ENCODE measurements at places on chromosomes 13 and 19.

DNA sequence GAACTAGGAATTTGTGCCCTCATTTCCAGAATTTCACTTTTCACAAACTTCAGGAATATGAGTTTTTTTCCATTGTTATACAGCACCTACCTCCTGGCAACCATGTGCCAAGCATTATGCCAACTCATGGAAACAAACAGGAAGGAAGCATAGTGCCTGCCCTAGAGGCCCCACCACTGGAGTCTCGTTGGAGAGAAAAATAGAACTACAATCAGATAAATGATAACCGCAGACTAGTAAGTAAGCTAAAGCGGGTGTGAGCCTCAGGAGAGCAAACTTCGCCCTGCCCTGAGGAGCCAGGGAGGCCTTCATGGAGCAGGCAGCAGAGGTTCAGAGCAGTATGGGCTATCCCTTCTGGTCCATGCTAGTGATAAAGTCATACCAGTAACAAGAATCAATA, 75.9 kb downstream of the FRY start:
- no peak for DNase-seq

GRCh38 chr19:31154021-31154420, 195.2 kb downstream of the TSHZ3 start:
- DNase-seq = no peak

- no peak for DNase-seq
Measured at GRCh38 chr13:26941345-26942174, 181.0 kb upstream of the GPR12 start.

DNA sequence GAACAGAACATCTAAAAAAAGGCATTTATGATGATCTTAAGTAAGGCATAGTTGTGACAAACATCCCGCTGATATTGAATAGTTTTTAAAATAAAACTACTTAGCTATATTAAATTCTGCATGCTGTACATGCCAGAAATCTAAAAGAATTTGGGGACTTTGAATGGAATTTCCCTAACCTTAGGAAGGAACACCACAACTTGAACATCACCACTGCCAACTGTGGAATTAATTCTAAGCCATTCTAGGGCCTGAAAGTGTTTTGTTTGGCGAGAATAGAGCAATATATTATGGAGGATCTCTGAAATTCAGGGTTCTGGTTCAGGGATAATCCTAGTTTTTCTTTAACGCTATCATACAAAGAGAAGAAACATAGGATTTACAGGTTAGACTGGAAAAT, 17.8 kb upstream of the LATS2 start:
- DNase-seq = no peak

GRCh38 chr19:53871454-53871853, 3.8 kb downstream of the MYADM start:
- no peak for DNase-seq

DNA sequence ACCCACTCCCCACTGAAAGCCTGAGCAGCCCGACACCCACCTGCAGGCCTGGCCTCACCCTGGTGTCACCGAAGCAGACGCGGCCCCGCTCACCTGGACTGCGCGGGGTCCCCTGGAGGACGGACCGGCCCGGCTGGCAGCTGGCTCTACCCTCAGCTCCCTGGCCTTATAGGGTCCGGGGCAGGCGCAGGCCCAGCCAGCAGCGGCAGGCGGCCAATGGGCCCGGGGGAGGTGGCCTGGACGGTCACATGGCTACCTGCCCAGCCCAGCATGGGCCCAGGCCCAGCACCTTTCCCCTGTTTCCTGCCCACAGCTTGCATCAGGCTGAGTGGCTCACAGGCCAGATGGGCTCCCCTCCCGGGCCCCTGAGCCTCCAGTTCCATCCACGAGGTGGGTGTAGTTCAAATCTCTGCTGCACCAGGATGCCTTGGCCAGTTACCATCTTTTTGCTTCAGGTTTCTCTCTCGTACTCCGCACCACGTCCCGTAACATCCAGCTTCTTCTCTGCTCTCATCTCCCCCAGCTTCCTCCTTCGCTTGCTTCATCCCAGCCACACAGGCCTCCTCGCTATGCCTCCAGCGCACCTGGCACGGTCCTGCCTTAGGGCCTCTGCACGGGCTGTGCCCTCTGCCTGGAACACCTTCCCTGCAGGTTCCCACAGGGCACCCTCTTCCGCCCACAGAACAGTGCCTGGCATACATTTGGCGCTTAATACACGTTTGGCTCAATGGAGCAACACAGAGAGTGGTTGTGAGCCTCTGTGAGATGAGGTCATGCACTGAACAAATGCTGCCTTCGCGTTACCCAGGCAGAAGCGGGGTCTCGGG, at the start of gene PLIN4:
Gene PLIN4 (minus strand): TSS at position 142 of the 827 bp plus-strand sequence. CDS start 214 bp downstream, outside the sequence.
- no peak for DNase-seq

DNA sequence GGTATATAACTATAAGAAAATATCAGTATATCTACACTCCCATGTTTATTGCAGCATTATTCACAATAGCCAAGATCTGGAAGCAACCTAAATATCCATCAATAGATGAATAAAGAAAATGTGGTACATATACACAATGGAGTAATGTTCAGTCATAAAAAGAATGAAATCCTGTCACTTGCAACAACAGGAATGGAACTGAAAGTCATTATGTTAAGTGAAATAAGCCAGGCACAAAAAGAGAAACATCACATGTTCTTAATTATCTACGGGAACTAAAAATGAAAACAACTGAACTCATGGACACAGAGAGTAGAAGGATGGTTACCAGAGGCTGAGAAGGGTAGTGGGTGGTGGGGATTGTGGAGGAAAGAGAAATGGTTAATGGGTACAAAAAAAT, 665.2 kb downstream of the TBC1D4 start:
- peak; percentile 51 for DNase-seq

DNA sequence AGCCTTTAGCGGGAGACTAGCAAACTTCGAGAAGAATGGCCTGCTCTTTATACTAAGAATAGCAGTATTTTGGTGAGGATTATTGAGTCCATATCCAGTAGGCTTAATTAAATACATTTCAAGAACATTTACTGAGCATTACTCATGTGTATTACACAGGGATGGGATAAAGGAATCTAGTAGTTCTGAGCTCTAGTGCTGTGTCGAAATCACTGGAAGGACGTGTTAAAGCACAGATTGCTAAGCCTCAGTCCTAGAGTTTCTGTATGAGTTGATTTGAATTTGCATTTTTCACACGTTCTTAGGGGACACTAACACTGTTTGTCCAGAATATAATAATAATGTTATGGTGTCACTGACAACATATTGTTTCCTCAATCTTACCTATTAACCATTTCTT, 9.0 kb downstream of the ZNF302 start:
- DNase-seq = no peak

DNA sequence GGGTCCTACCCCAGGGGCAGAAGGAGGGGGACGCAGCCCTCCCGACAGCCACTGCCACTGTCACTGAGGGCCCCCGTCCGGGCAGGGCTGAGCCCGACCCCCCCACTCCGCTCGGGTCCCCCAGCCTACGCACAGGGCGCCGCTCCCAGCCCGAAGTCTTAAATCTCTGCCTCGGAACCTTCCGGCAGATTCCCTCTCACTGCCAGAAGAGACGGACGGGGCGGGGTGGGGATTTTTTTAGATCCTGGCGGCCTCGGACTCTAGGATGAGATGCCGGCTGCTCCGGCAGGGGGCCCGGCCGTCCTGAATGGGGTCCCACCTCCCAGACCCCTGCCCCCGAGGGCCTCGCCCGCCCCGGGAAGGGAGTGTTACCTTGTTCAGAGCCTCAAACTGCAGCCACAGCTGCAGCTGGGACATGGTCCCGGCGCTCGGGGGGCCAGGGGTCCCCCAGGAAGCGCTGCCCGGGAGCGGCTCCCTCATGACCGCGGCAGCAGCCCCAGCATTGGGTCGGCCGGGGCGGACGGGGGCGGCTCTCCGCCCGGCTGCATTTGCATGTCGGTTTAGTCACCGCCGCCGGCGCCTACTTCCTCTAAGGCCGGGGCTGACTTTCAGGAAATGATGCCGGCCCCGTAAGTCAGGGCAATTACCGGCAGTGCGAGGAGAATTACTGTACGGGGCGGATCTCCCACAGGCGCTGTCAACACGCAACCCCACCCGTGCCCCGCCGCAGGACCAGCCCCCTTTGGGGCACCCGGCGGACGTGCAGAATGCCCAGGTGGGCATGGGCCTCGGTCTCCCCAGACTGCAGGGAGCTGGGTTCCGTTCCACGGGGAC, 28.1 kb downstream of the GPX4 start:
- no peak for DNase-seq

- DNase-seq = no peak
Measured at GRCh38 chr13:31790992-31791391, 51.7 kb downstream of the RXFP2 start.

GRCh38 chr13:102870677-102871415, 25.0 kb downstream of the ERCC5 start:
- peak; percentile 58 for DNase-seq

DNA sequence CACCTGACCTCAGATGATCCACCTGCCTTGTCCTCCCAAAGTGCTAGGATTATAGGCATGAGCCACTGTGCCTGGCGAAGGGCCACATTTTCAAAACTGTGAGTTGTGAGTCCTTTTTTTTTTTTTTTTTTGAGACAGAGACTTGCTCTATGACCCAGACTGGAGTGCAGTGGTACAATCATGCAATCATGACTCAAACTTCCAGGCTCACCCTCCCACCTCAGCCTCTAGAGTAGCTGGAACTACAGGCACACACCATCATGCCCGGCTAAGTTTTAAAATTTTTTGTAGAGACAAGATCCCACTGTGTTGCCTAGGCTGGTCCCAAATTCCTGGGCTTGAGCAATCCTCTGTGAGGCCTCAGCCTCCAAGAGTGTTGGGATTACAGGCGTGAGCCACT, 3.8 kb upstream of the MYPOP start:
- DNase-seq = no peak

DNA sequence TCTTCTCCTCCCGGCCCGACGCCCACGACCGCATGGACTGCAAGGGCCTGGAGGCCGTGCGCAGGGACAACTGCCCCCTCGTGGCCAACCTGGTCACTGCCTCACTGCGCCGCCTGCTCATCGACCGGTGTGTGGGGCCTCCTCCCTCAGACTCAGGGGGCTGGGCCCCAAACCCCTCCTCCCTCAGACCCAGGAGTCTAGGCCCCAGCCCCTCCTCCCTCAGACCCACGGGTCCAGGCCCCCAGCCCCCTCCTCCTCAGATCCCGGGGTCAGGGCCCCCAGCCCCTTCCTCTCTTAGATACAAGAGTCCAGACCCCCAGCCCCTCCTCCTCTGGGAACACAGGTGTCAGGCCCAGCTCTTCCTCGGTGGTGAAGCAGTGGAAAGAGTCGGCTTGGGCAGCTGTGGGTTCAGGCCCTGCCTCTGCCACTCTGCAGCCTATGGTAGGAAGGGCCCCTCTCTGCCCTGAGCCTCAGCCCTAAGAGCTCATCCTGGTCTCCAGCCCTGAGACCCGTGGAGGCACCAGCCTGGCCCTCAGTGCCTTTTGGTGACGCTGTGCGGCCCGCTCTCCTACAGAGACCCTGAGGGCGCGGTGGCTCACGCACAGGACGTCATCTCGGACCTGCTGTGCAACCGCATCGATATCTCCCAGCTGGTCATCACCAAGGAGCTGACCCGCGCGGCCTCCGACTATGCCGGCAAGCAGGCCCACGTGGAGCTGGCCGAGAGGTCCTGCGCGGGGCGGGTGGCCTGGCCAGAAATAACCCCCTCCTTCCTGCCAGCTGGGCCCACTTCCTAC, 3.7 kb upstream of the SPIB start:
- DNase-seq = peak; percentile 36

GRCh38 chr13:77599351-77599750, 63.8 kb downstream of the SCEL start:
- no peak for DNase-seq

- DNase-seq = no peak
Measured at GRCh38 chr13:110261166-110262081, 45.5 kb downstream of the COL4A1 start.

DNA sequence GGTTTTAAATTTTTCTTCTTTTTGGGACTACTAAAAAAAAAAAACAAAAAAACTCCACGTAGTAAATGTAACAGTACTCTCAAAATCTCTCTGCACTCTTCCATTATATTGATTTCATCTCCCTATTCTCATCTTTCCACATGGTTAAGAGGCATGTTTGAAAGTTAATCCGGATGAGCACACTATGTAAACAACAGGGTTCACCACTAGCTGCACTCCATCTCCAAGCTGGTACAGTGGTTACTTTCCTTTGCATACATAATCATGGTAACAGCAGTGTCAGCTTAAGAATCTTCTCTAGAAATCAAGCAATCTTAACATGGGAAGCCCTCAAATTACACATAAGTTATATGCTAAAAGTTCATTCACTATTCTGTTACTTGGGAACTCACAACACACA, 92.6 kb downstream of the MIPEP start:
- no peak for DNase-seq

GRCh38 chr19:28420811-28421550, 792.0 kb downstream of the UQCRFS1 start:
- DNase-seq = no peak

DNA sequence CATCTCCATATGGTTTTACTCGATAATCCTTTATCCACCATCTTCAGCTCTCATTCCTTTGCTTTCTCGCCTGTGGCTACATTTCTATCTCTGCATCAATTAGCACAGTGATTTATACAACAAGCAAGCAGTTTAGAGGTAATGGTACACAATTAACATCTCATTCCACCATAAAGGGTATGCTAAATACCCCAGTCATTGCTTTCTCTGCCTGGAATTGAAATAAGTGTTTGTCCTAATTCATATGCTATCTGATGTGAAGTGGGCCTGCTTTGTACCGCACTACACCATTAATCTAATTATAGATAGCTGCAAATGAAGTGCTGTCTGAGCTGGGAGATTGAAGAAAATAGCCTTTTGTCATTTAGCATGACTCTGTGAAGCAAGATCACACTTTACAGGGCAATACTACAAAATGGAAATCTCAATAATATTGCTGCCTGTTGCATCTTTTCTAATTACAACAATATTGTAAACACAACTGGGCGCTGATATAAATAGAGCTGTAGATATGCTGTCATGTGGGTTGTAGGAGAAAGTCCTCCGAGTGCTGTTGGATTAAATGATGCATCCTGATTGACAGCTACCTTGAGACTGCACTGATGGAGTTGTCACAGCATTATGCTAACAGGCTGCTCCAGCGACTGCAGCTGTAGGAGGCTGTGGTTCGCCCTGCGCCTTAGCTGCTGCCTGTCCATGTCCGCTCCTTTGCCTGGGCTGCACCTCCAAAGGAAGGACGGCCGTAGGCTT, 78.2 kb downstream of the GGACT start:
- DNase-seq = peak; percentile 57

GRCh38 chr13:48961379-48961778, 14.3 kb upstream of the FNDC3A start:
- no peak for DNase-seq

DNA sequence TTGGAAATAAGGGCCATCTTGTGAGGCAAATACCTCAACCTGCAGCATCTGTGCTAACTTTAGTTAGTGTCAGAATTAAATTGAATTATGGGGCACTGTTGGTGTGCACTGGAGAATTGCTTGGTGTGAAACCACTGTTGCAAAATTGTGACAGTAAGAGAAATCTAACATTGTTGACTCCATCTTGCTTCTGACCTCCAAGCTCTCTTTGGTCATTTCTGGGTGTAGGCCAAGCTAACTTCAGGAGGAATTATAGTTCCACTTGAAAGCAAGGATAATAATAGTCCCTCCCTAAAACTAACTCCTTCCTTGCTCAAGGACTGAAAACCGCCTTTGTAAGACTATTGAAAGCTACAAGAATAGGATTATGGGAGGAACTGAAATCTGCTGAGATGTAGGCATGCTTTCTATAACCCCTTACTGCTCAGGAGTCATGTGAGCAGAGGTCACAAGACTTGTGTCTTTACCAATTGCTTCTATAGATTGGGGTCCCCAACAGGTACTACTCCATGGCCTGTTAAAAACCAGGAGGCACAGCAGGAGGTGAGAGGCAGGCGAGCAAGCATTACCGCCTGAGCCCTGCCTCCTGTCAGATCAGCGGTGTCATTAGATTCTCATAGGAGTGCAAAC, 24.9 kb upstream of the GAS6 start:
- no peak for DNase-seq

- no peak for DNase-seq
Measured at GRCh38 chr13:35140831-35141230, 198.8 kb downstream of the NBEA start.

Measured in SK-N-DZ (cell line).